ENCODE measurements at places on chromosomes 11 and 22.

- DNase-seq = no peak
Measured at GRCh38 chr11:121715405-121715804, 262.6 kb upstream of the SORL1-AS1 start.

DNA sequence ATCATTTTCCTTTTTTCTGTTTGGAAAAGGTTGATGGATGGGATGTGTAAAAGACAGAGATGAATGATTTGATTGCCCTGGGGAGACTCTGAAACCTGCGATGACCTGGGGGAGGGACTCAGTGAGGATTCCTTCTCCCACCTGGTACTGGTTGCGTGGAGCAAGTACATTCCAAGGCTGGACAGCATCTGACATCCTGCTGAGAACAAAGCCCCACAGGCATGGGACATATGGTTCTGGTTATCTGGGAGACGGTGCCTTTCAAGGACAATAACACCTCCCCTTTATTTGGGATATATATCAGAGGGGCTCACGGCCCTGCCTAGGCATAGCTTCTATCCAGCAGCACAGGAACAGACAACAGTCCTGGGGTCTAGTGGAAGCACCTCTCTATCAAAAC lies 527.8 kb downstream of the METTL15 start:
- DNase-seq = no peak

DNA sequence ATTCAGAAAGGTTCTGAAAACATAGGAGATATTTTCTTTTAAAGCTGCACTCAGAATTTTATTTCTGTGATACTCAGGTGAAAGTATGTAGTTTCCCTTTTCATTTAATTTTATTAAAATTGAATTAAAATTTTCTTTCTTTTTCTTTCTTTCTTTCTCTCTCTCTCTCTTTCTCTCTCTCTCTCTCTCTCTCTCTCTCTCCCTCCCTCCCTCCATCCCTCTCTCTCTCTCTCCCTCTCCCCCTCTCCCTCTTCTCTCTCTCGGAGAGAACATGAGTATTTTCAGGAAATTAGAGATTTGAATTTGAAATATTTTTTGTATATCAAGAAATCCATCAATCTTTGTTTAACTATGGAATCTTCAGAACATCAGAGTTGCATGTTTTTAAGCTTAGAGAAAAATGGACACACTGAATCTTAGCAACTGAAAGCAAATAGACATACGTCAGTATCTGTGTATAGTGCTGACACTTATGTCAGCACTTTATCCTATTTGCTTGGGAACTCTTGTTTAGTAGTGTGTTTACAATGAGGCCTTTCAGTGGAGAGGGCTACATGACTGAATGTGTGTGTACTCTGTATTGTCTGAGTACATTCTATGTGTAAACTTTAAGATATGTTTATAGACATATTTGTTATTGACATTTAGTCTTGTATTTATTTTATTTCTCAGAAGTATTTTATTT lies 44.5 kb downstream of the PDE3B start:
- no peak for DNase-seq

DNA sequence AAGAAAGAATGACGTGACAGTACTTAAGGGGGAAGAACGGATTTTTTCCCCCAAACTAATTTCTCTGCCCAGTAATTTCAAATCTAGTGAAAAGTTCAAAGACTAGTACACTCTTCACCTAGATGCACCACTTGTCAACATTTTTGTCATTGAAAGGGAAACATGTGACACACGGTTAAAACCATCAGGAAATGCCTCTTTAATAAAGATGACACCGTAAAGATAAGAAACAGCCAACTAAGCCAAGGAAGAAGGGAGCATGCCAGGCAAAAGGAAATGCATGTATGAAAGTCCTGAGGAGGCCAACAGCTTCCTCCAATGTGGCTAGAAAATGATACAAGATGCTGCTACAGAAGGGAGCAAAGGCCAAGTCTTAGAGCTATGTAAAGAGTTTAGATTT lies 49.4 kb downstream of the RSF1 start:
- no peak for DNase-seq

GRCh38 chr11:69501891-69502860 lies 20.7 kb downstream of the LINC01488 start:
- DNase-seq = no peak

GRCh38 chr22:49590851-49591445 lies 236.7 kb downstream of the BRD1 start:
- no peak for DNase-seq

DNA sequence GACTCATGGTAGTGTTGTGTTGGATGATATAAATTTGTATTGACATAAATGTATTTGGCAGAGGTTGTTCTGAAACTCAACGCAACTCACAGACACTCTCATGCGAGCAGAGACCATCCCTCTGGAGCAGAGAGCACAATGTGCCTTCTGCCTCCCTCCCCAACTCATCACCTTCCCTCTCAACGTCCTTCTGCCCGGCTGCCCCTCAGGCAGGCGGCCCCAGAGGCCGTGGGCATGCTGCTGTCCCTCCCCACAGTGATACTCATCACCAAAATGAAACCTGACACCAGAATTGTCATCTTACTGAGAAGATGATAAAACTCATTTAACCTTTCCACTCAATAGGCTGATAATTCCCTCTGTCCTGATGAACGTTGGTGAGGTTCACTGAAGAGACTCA lies 260.6 kb downstream of the ETS1 start:
- no peak for DNase-seq

- DNase-seq = no peak
Measured at GRCh38 chr22:45507798-45508197, 5.1 kb downstream of the FBLN1 start.

GRCh38 chr11:26043665-26044064 lies 288.3 kb upstream of the ANO3 start:
- DNase-seq = no peak

DNA sequence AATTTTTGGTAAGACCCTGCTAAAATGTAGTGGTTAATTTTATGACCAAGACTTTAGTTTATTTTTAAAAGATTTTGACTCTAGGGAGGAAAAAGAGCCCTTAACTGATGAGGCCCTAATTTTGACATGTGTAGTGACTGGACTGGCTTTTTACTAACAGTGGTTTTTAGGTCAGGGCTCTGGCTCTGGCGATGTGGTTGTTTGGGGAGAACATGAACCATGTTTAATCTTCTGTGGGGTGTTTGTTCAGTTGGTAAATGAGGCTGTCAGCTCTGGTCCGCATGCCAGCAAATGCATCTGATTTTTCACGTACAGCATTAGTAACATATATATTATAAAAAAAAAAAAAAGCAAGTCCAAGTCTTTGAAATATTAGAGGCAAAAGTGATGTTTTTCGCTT lies 104.3 kb downstream of the EXT2 start:
- no peak for DNase-seq

GRCh38 chr11:117913736-117914397 lies 15.3 kb downstream of the TMPRSS13 start:
- DNase-seq = no peak

All from T-cell (primary cell).